HuH-7 (cell line): ENCODE measurements at places on chromosomes 1 and 21.

- DNase-seq: no peak
These were observed 34.6 kb downstream of the RUNX1 start for GRCh38 chr21:35014302-35015041.

DNA sequence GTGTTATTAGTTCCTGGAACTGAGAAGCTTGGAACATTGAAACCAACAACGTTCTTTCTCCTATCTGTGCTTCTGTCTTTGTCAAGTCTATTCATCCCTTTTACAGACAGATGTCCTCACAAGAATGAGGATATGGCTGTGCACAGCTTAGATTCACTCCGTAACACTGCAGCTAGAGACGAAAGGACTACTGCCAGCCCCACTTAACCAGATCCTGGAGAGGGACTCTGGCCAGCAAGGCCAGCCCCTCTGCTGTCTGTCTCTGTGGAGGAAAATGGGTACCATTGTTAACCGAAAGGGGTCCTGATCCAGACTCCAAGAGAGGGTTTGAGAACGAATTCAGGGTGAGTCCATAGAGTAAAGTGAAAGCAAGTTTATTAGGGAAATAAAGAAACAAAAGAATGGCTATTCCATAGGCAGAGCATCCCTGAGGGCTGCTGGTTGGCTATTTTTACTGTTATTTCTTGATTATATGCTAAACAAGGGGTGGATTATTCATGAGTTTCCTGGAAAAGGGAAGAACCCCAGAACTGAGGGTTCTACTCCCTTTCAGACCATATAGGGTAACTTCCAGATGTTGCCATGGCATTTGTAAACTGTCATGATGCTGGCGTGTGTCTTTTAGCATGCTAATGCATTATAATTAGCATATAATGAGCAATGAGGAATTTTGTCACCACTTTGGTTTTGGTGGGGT is 17.4 kb upstream of the USP24 start:
- DNase-seq: no peak

DNA sequence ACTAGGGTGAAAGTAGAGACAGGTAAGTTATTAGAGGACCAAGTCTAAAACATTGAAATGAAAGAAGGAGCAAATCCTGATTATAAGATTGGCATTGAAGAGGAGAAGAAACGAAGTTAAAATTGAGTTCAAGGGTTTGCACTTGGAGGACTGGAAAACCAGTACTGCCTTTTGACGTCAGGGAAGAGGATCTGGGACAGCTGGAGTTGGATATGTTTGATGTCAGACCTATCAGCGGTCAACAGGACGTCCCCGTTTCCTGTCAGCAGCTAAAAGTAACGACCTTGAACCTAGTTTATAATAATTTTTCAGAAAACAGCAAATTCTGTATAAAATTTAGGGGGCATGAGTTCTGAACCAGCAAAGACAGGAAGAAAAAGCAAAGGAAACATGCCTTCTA is 1.2 kb upstream of the NID1 start:
- no peak for DNase-seq

- peak; percentile 5 for DNase-seq
These were observed 198.6 kb downstream of the PTPRC start for GRCh38 chr1:198837278-198838021.

DNA sequence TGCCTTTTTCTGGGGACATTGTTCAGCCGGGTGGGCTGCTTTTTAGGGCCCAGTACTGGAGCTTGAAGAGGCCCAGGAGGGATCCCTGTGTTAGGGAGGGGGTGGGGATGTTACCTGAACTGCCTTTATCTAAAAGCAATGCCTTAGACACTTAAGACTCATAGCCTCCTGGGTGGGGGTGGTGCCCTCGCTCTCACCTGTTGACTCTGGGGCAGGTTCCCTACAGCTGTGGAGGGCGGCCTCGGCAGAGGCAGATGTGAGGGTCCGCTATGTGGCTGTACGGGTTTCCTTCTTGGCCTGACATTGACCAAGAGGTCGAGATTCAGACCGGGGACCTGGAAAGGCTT is 716 bp downstream of the INAVA start:
- no peak for DNase-seq

- DNase-seq: no peak
These were observed 13.4 kb downstream of the BCAN start for GRCh38 chr1:156655151-156655903.

- no peak for DNase-seq
These were observed 738.4 kb downstream of the MATN1 start for GRCh38 chr1:29984862-29985605.

DNA sequence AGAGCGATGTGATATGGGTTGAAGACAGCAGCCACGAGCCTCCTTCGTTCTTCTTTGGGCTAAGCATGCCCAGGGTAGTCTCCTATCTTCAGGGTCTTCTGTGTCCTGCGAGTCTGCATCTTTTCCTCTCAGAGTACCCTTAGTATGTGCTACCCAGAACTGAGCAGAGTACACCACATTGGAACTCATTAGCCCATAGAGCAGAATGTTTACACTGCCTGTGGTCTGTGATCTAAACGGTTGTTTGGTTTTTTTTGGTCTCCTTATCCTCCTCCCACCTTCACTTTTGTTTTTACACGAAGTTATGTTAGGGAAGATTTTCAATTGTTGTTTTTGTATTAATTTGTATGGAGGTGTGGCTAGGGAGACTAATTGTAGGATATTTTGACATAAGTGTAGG is 126.4 kb downstream of the NEK7 start:
- DNase-seq: no peak

DNA sequence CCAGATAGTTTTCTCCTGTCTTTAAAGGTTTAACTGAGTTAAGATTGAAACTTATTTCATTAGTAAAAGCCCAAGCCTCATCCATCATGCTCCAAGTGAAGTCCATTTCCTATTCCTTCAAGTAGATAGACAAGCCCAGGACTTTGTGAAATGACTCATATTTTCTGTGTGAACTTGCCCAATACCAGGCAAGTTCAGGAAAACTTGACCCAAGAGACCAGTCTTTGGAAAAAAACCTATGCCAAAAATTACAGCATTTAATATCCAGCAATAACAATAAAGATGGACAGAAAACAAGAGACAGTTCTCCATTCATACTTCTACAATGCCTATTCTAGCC is 405 bp upstream of the RAB29 start:
- DNase-seq: no peak

DNA sequence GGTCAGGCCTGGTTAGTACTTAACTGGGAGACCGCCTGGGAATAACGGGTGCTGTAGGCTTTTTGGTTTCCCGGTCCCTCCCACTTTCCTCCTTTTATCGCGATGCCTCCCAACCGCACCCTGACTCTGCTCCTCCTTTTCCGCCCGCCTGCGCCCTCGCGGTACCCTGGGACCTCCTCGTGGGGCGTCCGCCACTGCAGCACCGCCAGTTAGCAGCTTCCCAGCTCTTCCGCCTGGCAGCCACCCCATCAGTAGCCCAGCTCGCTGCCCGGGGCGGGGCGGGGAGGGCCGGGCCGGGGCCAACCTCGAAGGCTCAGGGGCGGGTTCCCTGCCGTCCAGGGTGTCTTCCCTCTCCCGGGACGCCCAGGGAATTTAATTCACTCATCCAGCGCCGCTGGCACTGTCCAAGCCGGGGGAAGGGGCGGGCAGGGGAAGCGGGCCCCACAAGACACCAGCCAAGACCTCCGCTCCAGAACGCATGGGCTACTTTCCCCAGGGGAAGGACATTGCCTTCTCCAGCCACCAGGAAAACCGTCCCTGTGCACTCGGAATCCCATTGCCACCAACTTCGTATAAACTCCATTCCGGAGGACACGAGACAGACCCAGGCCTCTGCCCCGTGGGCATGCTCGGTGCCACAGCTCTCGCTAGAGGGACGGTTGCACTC is 2.0 kb upstream of the ZNF678 start:
- DNase-seq: no peak

- no peak for DNase-seq
These were observed 14.3 kb upstream of the GPR52 start for GRCh38 chr1:174433451-174433850.

DNA sequence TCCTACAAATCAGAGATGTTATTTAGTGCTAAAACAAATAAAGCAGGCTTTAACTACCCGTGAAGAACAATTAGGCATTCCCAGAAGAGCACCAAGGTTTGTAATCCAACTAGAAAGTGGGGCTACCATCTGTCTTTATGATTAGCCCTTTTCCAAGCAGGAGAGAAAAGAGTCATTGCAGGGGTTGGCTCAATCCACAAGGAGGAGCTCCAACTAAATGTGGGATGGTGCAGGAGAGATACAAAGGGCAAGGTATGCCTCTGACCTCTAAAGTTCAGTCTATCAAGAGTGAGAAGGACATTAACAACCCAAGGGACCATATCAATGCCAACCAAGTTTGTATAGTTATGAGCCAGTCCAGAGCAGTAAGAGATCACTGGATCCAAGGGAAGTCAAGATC is 382.7 kb upstream of the DUSP10 start:
- DNase-seq: peak; percentile 14

DNA sequence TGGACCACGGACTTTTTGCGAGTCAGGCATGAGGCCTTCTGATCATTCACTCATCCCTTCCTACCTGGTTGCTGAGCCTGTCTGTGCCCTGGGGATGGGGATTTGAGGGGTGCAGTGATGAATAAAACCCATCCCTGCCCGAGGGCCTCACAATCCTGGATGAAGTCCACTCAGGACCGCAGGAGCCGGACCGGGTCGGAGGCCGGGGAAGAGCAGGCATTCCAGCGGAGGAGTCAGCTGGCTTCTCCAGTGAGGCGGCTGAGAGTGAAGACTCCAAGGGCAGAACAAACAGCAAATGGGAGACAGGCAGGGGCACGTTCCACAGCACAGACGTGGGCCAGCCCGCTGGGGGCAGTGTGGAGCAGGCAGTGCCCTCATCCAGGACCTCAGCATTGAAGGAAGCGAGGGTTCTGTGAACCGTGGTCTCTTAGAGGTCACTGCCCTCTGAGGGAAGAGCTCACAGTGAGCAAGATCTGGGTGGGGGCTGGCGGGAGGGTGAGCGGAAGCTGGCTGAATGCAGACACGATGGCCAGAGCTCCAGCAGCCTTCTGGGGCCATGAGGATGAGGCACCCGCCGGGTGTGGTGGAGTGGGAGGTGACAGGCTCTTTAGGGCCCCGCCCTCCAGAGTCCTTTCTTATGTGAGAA is 10.9 kb upstream of the LRRC3 start:
- DNase-seq: peak; percentile 83

DNA sequence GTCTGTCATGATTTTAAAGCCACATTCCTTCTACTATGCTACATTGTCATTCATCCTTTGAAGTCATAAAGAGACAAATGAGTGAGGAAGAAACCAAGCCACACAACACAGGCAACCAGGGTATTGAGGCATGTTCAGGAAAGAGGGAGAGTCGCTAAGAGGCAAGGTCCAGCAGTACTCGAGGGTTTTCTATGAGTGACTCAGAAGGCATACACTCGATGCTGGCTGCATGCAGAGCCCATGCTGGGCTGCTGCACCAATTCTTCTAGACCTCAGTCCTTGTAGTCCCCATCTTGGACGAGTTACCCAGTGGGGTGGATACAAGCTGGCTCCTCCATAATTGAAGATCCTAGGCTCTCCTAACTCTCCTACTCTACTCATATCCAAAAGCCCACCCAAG is 57.6 kb downstream of the OLFML2B start:
- no peak for DNase-seq

DNA sequence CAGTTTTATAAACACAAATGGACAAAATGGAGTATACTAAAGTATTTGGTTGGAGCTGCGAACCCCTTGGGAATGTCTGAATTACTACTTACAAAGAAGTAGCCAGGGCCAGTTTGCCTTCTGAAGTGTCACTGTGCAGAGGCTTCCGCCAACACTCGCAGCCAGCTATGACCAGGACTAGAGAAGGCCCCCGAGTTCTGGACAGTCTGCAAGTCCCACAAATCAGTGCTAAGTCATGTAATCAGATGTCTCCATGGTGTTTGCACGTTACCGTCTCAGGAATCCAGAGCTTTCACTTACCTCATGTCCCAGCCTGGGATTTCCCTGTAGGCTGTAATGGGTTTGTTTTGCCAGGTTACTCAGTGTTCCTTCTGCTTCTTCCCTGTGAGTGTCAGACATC is 106.6 kb upstream of the SPAG17 start:
- DNase-seq: no peak

- no peak for DNase-seq
These were observed 687 bp upstream of the ERI3 start for GRCh38 chr1:44355582-44356305.

GRCh38 chr1:89548122-89548857 is 23.7 kb downstream of the LRRC8B start:
- no peak for DNase-seq

- no peak for DNase-seq
These were observed 78.0 kb downstream of the OBSCN start for GRCh38 chr1:228285661-228286504.

GRCh38 chr1:183777328-183777727 is 27.6 kb upstream of the RGL1 start:
- DNase-seq: no peak

GRCh38 chr1:51218570-51218969 is 17.5 kb upstream of the RNF11 start:
- DNase-seq: no peak

GRCh38 chr1:83109692-83110091 is 889.2 kb downstream of the TTLL7 start:
- no peak for DNase-seq

GRCh38 chr21:25513810-25514209 is 93.5 kb downstream of the MRPL39 start:
- DNase-seq: no peak

DNA sequence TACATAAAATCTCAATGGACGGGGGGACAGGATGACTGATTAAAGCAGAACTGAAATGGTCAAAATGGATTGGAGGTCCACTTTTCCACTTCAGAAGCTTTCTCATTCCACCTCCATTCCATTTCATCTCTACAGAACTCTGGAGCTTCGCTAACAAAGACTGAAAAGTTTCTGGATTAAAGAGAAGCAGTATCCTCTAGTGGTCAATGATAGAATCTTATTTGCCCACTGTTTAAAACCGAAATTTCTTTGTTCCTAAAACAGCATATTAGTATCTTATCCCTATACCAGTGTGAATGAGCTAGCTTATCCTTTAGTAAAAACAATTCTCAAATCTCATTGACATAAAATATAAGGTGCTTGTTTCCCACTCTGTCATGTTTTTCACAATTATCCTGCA is 890.6 kb downstream of the KCNT2 start:
- peak; percentile 34 for DNase-seq

GRCh38 chr1:212600980-212601379 is 7.6 kb upstream of the ATF3 start:
- DNase-seq: no peak

- no peak for DNase-seq
These were observed 256.4 kb upstream of the FGGY start for GRCh38 chr1:59040486-59040885.

- DNase-seq: no peak
These were observed 8.9 kb downstream of the SLAMF1 start for GRCh38 chr1:160637821-160638539.

GRCh38 chr1:152411134-152411533 is 2.9 kb downstream of the CRNN start:
- DNase-seq: no peak

- DNase-seq: no peak
These were observed 29.2 kb downstream of the TRABD2B start for GRCh38 chr1:47967864-47968555.

DNA sequence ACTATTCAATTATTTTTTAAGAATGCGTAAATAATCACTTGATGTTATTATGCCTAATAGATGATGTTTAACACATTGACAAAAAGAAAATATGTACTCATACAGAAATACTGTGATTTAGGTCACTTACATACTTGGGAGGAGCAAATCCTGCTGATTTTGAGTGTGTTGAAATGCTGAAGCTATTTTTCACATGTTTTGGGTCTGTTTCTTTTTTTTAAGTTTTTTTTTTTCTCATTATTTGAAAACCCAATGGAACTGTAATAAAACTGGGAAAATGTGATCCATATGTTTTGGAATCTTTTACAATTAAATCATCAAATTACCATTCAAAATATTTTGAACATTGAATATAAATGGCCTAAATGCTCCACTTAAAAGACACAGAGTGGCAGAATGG is 366.2 kb upstream of the ADAMTS5 start:
- no peak for DNase-seq
